Left lung (tissue), 14 donors: ENCODE measurements at places on chromosomes 16 and 17.

DNA sequence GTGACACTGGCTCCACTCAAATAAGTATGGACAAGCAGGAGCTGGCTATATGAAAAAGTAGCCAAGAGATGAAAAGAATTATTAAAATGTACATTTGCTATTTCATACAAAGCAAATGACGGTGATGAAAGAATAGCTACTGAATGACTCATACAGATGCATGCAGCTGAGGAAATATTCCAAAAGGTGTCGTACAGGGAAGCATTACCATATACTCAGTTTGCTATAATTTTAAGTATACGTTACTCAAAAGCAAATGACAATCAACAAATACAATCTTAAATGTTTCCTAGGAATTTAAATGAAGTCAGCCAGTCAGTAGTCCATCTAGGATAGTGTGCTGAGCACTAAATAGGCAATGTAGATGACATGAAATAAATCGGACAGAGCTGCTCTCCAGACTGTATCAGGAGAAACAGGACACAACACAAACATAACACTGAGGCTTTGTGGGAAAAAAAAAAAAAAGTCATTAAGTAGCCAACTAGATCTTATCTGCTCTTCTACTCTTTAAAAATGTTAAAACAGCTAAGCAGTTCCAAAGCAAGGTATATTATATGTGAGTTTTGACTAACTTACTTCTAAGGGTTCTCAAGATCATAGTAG is 65.0 kb downstream of the NCOR1 start:
- no peak for DNase-seq

GRCh38 chr16:68481636-68482035 is 33.3 kb upstream of the SMPD3 start:
- no peak for DNase-seq

DNA sequence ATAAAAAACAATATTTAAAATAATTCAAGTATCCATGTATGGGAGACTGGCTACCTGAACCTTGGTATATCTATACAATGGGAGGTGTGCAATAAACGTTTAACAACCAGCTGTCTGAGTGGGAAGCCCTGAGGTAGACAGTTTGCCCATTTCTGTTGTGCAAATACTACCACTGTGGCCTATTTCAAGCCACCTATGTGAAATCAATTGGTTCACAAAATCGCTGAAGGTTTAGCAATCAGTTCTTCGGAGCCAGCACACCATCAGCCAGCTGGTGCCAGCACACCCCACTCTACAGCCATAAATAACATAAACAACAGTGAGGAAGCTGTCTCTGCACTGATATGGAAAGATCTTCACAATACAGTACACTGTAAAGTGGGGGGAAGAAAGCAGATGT is 46.7 kb upstream of the KDM8 start:
- no peak for DNase-seq

DNA sequence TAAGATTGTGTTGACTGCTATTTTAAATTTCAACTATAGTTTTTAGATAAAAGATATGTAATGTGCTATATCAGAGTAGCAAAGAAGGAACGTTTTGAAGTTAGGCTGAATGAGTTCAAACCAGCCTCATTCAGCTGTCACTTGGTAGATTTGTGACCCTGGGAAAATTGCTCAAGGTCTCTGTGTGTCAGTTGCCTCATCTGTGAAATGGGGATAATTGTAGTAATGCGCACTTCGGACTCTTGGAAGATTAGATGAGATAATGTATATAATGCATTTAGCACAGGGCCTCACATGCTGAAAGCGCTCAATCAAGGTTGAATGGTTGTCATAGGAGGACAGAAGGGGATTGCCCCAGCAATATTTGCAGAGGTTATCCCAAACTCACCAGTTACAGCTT is 4.7 kb downstream of the BMERB1 start:
- no peak for DNase-seq

GRCh38 chr16:12557786-12558185 is 245.9 kb downstream of the CPPED1 start:
- no peak for DNase-seq

DNA sequence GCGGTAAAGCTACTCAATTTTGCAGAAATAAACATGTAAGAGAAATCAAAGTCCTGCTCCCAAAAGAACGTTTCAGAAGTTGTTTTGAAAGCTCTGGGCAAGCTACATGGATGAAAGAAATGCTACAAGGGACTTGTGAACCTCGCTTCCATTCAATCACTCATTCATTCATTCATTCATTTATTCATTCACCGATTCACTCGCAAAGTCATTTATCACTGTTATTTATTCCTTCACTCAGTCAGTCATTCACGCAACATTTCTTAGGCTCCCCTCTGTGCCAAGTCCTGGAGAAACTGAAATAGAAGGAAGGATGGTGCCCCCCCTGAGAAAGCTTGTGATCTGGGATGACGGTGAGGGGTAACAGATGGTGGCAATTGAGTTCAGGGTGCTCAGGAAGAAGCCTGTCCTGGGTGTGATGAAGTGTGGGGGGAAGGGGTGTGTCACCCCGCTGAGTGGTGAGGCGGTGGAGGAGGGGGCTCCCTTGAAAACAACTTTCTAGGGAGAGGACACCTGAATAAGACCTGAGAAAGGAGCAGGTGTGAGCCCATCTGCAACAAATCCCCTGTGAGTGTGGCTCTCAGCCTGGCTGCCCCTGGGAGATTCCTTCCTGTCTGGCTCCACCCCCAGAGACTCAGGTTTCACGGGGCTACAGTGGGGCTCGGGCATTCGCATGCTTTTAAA is 36.3 kb upstream of the PRSS54 start:
- no peak for DNase-seq

- DNase-seq: no peak
Observed at GRCh38 chr17:42562388-42563142, 617 bp downstream of the COASY start.

- DNase-seq: no peak
Observed at GRCh38 chr17:39335704-39336223, 65.7 kb downstream of the FBXL20 start.

DNA sequence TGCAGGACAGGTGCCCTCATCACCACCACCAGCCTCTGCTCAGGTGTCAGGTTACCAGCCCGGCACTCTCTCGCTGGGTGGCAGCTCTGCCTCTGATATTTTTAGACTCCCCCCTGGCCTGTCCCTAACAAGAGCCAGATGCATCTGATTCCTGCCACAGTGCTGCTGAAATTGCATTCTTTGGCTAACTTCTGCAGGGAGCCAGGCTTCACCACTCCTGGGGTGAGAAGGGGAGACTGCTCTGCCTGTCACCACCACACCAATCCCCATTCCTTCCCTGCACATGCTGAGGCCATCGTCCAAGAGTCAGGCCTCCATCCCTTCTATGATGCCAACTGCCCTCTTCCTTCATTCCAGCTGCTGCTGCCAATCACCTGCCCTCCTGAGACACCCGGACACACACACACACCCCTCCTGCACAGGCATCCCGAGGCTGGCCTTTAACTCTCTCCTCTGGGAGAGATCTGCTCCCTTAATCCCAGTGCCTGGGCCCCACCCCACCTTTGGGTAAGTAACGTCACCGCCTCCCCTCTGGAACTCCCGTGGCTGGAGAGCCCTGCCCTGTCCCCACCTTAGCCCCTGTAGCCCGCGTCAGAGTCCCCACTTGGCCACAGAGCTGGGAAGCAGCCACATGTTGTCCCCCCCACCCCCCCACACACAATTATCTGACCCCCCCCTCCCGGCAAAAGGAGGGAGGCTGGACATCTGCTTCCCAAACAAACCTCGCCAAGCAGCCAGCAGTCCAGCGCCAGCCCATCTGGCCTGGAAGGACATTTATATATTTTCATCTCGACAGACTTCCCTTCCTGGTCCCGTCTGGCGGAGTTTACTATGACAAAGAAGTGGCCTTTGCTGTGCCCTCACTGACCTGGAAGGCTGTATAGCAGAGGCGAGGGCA is 2.8 kb downstream of the EMP2 start:
- DNase-seq: no peak

GRCh38 chr17:733743-734142 is 1.3 kb downstream of the TLCD3A start:
- DNase-seq: no peak

- no peak for DNase-seq
Observed at GRCh38 chr16:27492588-27492979, 57.1 kb downstream of the GTF3C1 start.

DNA sequence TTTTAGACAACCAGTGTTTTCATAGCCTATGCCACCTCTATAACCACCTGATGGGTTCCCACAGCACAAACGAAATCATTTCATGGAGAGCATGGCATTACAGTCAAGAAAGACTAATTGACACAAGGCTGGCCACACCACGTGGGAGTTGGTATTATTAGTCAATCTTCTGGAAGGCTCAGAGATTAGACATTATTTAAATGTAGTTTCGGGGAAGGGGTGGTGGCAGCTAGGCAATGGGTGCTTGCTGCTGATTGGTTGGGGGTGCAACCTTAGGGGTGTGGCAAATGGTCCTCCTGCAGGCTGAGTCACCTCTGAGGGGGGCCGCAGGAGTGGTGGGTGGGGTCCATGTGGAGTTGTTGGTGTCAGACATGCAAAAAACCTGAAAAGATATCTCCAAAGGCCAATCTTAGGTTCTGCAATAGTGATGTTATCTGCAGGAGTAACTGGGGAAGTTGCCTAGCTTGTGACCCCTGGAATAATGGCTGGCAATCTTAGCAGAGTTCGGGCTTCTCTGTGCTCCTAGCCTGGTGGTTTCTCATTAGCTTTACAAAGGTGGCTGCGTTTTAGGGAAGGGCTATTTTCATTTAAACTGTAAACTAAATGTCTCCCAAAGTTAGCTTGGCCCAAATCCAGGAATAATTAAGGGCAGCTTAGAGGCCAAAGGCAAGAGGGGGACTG is 4.6 kb downstream of the TEN1 start:
- peak; percentile 60 for DNase-seq

GRCh38 chr16:46882940-46883307 is 1.2 kb upstream of the GPT2 start:
- no peak for DNase-seq

- DNase-seq: no peak
Observed at GRCh38 chr16:52465711-52466267, 81.2 kb downstream of the TOX3 start.

- no peak for DNase-seq
Observed at GRCh38 chr17:21463779-21464407, 87.7 kb downstream of the KCNJ12 start.

- no peak for DNase-seq
Observed at GRCh38 chr17:78133971-78134898, 3.7 kb downstream of the TMC8 start.

- DNase-seq: peak; percentile 37
Observed at GRCh38 chr17:17445925-17446665, 30.7 kb upstream of the MED9 start.

GRCh38 chr17:40065769-40066510 is 3.2 kb downstream of the THRA start:
- DNase-seq: no peak

- DNase-seq: no peak
Observed at GRCh38 chr16:2897110-2897509, 14.1 kb downstream of the FLYWCH2 start.
